BJ (cell line): ENCODE measurements at places on chromosomes 13 and 19.
A peak's percentile ranks its signal among the peaks of the same experiment; 100 is the strongest.

- DNase-seq, result peak; percentile 51
These were observed 6.4 kb upstream of the IPO5 start for GRCh38 chr13:97946951-97947588.

DNA sequence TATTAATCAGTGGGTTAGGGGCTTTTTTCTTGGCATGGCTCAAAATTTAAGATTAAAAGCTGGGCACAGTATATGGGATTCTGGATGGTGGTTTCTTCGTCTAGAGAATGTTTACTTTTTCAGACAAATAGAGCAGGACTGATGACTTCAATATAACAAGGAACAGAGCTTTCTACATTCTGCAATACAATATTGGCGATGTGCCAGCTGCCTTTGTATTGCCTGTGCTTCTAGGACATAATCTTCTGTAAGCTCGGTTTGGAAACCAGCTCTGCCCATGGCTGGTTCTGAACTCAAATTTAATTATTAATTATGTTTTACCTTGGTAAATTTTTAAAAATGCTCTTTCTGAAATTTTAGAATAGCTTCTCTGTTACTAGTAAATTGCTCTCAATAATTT, 139.1 kb upstream of the TRPC4 start:
- DNase-seq, result no peak

DNA sequence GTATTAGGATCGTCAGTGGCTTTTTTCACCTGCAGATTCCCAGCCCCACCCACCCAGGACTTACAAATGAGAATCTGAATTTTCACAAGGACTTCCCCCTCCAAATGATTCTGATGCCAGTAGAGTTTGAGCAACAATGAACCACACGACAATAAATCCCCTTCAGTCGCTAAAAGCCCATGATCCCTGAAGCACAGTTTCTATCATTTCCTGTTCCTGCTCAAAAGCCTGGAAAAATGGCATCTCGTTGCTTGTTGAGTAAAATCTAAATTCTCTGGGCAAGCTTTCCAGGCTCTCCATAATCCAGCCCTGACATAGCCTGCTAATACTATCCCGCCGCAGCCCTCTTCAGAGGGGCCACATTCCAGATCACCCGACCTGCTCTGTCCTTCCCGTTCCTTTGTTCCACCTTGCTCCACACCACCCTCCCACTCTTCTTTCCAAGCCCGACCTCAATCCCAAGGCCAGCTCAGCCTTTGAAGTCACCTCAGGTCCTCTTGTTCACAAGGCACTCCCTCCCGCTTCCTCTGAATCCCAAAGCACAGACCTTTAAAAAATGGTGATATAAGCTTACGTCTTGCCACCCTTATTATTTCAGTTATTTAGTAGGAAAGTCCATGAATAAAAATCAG, 67.9 kb downstream of the NUFIP1 start:
- DNase-seq, result no peak

DNA sequence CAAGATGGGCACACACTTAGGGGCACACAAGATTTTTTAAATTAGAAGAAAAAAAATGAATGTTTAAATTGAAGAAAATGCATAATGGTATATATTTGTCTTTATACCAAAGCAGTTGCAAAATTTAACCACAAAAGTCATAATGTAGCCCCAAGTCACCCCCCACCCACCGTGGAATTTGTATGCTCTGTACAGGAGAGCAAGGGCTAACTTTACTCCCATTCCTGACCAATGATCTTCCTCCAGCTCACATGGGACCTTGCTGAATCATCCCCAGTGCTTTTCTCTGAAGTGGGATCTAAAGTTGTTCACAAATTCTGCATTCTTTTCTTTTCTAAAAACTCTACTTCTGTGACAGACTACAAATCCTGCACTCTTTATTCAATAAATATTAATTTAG, 597.0 kb downstream of the UQCRFS1 start:
- DNase-seq, result no peak

DNA sequence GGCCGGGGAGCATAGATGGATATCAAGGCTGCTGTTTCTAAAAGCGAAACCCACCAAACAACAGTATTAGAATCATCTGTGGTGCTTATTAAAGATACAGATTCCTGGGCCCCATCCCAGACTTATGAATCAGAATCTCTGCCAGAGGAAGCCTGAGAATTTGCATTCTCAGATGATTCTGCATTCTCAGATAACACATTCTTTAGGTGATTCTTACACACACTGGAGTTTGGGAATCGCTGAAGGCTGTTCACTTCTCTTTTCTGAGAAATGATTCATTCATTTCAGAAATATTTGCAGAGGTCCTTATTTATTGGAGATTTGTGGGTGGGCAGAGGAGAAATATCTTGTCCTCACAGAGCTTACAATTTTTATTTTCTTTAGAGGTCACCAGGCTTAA, 24.4 kb downstream of the ALOX5AP start:
- DNase-seq, result no peak

GRCh38 chr19:3867971-3868769, 668 bp downstream of the ZFR2 start:
- DNase-seq, result no peak

DNA sequence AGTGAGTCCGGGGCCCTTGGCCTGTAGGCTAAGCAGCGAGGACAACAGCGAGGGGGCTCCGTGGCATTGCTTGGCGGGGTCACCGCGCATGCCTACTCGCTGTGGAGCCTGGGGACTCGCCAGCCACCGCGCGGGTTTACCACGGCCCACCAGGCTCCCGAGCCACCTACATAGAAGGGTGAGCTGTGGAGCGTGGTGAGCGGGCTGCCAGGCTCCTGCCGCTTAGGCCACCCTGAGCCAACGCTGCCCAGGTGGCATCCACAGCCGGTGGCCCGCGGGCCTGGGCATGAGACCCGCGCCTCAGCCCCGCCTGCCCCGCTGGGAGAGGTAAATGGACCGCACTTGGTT, 31.2 kb downstream of the C1QTNF9 start:
- DNase-seq, result no peak

GRCh38 chr13:49314344-49314882, 66.7 kb downstream of the CDADC1 start:
- no peak for DNase-seq

GRCh38 chr13:111327730-111328573, 7.5 kb downstream of the TEX29 start:
- no peak for DNase-seq

GRCh38 chr19:33419788-33420130, 46.2 kb downstream of the CEBPG start:
- no peak for DNase-seq

GRCh38 chr13:27026396-27026795, 145.2 kb downstream of the USP12 start:
- no peak for DNase-seq

- DNase-seq, result no peak
These were observed 2.3 kb downstream of the EEF2 start for GRCh38 chr19:3982701-3983541.

DNA sequence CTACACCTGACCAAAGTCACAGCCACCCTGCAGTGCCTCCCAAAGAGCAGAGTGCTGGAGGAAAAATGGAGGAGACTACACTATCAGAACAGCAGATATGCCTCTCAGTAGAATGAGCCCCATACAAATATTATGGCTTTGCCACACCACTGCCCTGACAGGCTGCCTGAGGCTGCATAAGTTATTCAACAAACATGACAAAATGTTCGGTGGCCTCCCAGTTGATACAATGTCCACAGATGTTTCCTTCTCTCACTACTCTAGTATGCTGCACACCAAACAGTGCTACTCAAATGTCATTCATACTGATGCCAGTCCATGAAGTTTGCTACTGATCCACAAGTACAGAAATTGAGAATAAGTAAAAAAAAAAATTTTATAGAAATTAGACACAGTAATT, 41.0 kb downstream of the N4BP2L2 start:
- no peak for DNase-seq

DNA sequence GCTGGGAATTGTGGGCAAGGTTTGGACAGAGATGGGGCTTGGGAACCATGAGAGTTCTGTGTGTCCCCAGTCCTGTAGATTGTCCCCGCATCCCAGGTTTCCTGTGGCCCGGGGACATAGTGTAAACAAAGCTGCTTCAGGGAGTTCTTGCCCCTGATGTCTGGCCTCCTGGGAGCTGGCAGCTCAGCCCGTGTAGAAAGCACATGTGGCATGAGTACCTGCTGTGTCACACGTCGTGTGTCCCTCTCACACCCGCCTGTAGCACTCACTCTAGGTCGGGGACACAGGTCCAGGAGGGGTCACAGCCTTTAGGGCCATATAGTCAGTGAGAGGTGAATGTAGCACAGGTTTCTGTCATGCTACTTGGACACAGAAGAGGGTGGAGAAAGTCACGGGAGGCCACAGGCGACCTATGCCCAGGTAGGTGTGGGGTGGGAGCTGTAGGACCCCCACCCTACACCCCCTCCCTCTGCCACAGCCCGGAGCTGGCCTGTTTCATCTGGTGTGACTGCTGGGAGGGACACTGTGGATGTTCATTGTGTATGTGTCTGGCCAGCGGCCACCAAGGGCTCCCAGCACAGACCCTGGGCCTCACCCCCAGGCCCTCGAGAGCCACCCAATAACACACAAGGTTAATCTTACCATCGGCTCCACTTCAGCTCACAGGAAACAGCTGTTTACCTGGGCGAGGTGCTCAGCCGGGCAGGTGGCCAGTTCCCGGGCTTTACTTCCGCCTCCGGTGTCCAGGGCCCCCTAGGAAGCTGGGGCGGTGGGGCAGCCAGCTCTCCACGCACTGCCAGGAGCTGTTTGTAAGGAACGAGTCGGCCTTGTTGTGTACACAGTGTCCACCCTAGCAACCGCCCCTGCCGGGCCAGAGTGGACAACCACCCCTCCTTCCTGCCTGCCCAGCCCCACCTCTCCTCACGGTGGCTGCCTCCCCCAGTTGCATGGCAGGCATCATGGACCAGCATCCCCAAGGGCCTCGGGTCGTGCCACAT, 49.7 kb downstream of the COMP start:
- DNase-seq, result no peak

DNA sequence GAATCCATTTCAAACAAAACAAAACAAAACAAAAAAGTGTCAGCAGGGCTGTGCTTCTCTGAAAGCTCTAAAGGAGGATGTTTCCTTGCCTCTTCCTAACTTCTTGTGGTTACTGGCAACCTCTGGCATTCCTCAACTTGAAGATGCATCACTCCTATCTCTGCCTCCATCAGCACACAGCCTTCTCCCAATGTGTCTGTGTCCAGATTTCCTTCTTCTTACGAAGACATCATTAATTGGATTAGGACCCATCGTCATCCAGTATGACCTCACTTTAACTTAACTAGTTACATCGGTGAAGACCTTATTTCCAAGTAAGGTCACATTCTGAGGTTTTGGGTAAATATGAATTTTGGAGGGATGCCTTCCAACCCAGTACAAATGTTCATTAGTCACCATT, 33.8 kb upstream of the GTF2F2 start:
- DNase-seq, result peak; percentile 95

GRCh38 chr19:30692181-30692811, 320.1 kb downstream of the ZNF536 start:
- DNase-seq, result no peak

- no peak for DNase-seq
These were observed 122.3 kb downstream of the URI1 start for GRCh38 chr19:30064348-30064699.

DNA sequence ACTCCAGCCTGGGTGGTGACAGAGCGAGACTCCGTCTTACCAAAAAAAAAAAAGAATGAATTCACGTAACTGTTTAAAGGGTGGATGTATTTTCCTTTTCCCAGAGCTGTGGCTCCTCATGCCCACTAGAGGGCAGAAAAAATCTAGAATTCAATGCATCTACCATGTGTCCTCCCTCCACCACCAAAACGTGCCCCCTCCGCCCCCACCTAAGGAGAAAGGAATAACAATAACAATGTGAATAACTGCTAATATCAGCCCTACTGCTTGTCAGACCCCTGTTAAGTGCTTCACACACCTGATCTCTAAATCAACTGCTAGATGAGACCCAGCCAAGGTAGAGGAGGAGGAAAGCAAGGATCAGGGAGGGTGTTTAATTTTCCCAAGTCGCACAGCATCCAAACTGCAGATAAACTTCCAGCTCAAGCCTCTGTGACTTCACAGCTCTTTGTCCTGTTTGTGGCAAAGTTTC, 20.2 kb upstream of the PNMA8B start:
- no peak for DNase-seq

GRCh38 chr19:51524666-51525264, 6.7 kb downstream of the SIGLEC6 start:
- no peak for DNase-seq

DNA sequence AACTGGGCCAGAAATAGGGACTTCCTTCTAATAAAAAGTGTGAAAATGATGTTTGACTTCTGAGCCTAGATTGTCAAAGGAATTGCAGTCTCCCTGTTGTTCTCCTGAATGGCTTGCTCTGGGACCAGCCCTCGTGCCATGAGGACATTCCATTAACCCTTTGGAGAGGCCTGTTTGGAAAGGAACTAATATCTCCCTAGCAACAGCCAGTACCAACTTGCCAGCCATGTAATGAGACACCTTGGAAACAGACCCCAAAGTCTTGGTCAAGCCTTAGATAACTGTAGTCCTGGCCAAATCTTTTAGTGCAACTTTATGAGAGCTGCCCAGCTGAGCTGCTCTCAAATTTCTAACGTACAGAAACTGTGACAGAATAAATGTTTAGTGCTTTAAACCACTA, 8.2 kb upstream of the SIAH3 start:
- no peak for DNase-seq

- DNase-seq, result no peak
These were observed 44.9 kb upstream of the USPL1 start for GRCh38 chr13:30572859-30573275.

GRCh38 chr13:40403509-40404241, 262.8 kb downstream of the FOXO1 start:
- DNase-seq, result no peak

DNA sequence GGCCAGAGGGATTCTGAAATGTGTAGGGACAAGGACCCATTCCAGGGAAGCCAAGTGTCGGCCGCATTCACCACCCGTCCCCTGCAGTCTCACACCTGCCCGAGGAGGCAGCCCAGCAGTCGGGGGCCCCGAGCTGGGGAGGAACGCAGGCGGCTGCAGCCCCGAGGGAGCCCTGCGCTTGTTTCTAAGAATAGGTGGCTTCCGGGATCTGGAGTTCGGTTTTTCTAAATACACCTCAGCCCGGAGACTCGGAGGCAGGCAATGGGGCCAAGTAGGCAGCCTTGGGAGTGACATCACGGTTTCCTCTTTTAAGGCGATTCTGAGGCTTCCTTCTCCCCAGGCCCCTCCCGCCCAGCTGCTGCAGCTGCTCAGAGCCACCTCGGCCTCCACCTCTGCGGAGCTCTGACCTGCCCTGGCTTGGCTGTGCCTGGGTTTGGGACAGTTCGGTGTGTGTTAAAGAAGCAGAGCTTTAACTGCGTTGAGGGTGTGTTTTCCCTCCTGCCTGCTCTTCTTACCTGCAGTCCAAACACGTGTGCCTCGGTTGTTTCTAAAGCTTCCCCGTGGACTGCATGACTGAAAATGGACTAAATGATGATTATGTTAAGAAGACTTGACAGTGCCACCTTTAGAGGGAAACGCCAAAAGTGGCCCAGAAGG, 80.5 kb downstream of the COL4A2 start:
- DNase-seq, result no peak

- no peak for DNase-seq
These were observed 14.9 kb upstream of the LATS2 start for GRCh38 chr13:21076253-21076652.

GRCh38 chr13:98824376-98825160, 72.1 kb upstream of the SLC15A1 start:
- no peak for DNase-seq
